Breast epithelium (tissue), 4 donors: ENCODE measurements at places on chromosomes 3 and 15. TPM values are rescaled to one million over a fixed set of nuclear protein-coding genes. Genes with fewer than 3 reads are reported as not detected.

Gene MEGF11
- not detected for total RNA-seq

Gene MYL3
- total RNA-seq, result 6.2 TPM

Gene FAM227B
- total RNA-seq, result 4.9 TPM

- DNase-seq, result no peak
These were observed 286.8 kb upstream of the TRIM42 start for GRCh38 chr3:140391061-140391460.

DNA sequence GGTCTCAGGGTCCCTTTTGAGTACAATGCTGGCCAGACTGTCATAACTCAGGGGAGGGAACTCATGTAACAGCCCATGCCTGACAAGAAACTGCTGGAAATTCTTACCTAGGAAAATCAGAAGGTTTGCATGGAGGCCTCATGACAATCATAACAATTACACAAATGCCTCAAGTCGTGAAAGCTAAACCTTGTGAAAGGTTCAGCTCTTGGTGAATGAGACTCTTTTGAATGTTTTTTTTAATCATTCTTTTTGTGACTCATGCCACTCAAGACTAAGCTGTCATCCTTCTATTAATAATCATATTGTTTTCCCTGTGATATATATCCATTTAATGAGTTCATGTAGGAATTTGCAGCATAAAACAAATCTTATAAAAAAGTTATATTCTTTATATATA is 61.4 kb upstream of the LEKR1 start:
- no peak for DNase-seq

GRCh38 chr15:71660501-71660900 is 149.9 kb upstream of the NR2E3 start:
- no peak for DNase-seq

DNA sequence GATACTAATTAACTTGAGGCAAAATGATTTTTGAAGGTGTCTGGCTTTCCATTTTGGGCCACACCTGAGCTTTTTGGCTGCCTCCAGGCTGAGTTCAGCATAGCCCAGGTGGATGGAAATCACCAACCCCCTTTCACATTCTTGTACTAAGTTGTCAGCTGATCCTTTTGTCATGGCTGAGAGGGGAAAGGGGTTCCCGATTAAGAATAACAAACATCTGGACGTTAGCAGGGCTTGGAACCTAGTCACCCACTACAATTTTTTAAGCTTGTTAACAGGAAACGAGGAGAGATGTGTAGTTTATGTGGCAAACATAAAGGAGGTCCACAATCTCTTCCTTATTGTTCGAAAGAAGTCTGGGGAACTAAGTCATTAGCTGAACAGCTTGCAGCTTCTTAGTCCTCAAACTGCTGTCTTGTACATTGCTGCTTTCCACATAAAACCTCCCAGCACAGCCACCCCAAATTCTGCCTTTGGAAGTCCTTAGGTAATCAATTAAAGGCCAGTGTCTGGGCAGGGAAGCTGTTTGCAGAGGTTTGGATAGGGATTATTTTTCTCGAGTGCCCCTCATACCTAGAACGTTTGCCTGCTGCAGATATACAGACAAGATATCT is 5.0 kb downstream of the NR2F2 start:
- no peak for DNase-seq

- DNase-seq, result no peak
These were observed 30.1 kb upstream of the SPTSSB start for GRCh38 chr3:161401389-161401788.

DNA sequence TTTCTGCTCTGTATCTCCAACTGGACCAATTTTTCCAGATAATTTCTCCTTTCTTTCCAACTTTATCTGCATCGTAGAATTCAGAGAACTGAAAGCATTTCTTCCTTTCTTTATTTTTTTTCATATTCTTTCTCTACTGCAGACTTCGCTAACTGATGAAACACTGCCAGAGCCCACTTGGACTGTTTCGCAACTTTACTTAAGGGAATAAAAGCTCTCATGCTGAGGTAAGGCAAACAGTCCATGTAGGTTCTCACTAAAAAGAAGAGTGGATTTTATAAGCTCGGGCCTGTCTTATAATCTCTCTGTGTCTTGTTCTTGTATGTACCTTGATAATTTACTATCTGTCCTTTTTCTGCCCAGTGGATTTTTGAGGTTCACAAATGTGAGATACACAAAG is 163.5 kb downstream of the CNTN4 start:
- no peak for DNase-seq
